Naive thymus-derived CD4-positive, alpha-beta T cell (primary cell): ENCODE measurements at places on chromosomes 13 and 19. TPM values are rescaled to one million over a fixed set of nuclear protein-coding genes. Genes with fewer than 3 reads are reported as not detected.

DNA sequence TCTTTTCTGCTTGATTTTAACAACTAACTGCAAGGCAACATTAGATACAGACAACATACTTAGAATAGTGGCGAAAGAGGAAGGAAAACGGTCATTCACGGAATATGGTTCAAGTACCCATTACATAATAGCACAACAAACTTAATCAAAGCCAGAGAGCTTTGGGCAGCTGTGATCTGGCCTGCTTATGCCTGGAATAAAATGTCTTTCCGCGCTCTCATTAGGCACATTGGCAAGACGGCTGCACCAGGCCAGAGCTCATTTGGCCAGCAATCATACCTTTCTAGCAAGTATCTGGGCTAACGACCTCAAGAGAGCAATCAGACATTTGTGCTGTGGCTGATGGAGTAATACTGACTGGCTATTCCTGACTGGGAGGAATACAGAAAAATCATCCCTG lies 112.8 kb downstream of the NALCN start:
- H3K36me3 ChIP-seq, result no peaks in the 10 kb centered on the region
- no peaks in the 10 kb centered on the region for H3K4me1 ChIP-seq
- no peak overlapping the region for H3K4me3 ChIP-seq
- no peaks in the 10 kb centered on the region for H3K27me3 ChIP-seq
- no peak for DNase-seq

DNA sequence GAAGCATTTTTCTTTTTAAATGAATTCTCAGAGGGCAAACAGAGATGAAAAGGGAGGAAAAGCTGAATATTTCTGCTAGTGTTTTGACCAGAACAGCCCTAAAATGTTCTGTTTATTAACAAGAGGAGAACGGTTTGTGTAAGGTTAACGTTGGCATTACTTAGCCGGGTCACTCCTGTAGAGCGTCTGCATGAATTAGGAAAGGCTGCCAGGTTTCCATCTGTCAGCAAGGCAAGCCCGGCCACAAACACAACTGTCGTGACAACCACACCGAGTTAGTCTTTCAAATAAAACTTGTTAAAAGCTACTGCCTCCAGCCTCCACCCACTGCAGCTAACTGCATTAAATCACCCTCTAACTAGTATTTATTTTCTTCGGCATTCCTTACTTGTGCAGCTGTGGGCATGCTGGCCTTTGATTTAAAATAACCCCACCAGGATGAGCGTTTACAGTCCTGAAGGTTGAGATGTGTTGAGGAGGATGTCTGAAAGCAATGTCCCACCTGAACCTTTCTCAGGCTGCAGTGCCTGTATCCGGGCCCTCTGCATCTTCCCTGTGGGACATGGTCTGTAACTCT lies 527.9 kb downstream of the FGF9 start:
- H3K27ac ChIP-seq, result no peak overlapping the region
- DNase-seq, result no peak
- no peaks in the 10 kb centered on the region for H3K4me1 ChIP-seq
- H3K36me3 ChIP-seq, result no peaks in the 10 kb centered on the region
- no peaks in the 10 kb centered on the region for H3K27me3 ChIP-seq

DNA sequence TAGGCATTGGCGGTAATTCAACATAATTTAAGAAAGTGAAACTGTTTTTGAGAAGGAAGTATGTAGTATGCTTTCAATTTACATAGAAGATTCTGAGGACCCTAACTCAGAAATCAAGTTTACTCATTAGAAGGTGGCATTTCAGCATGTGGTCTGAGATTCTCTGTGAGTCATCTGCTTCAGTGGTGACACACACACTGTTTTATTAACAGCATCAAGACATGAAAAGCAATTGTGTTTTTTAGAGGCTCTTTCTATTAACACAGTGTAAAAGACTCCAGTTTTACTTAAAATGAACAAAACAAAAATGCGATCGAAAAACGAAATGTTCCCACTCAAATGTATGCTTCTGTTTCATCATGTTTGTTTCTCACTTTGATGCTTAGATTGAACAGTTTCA lies 802.1 kb upstream of the SLITRK6 start:
- H3K27me3 ChIP-seq, result no peaks in the 10 kb centered on the region
- no peak overlapping the region for H3K27ac ChIP-seq
- H3K4me1 ChIP-seq, result no peaks in the 10 kb centered on the region
- no peak overlapping the region for H3K4me3 ChIP-seq
- no peak for DNase-seq

DNA sequence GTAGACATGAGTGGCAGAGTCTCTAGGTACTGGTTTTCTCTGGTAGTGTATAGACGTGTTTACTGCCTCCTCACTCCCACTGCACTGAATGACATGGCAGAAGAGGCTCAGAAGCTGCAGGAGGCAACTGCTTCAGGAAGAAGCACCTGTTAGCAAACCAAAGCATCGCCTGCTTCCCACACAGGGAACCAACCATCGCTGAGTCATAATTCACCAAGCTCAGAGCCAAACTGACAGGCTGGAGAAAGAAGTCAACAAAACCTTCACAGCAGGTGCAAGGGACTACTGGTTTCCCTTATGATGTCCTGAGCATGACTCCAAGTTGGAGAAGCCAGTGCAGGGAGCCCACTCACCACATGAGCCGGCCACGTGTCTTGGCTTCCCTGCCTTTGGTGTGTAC lies 69.8 kb downstream of the KCTD12 start:
- no peaks in the 10 kb centered on the region for H3K4me1 ChIP-seq
- no peaks in the 10 kb centered on the region for H3K27me3 ChIP-seq
- no peak overlapping the region for H3K4me3 ChIP-seq
- DNase-seq, result no peak
- no peak overlapping the region for H3K27ac ChIP-seq
- H3K36me3 ChIP-seq, result no peaks in the 10 kb centered on the region

- peak; percentile 67 for DNase-seq
- no peaks in the 10 kb centered on the region for H3K4me1 ChIP-seq
- H3K4me3 ChIP-seq, result peak overlapping the region; percentile 67
- H3K27ac ChIP-seq, result no peak overlapping the region
- no peaks in the 10 kb centered on the region for H3K27me3 ChIP-seq
Observed at GRCh38 chr13:49300739-49301589, 53.2 kb downstream of the CDADC1 start.

DNA sequence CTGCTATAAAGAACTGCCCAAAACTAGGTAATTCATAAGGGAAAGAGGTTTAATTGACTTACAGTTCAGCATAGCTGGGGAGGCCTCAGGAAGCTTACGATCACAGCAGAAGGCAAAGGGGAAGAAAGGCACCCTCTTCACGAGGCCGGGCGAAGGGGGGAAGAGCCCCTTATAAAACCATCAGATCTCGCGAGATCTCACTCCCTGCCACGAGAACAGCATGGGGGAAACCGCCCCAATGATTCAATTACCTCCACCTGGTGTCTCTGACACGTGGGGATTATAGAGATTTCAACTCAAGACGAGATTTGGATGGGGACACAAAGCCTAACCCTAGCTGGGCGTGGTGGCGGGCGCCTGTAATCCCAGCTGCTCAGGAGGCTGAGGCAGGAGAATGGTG lies 42.8 kb downstream of the SLC6A16 start:
- H3K4me1 ChIP-seq, result no peaks in the 10 kb centered on the region
- DNase-seq, result no peak
- H3K36me3 ChIP-seq, result no peaks in the 10 kb centered on the region
- H3K27ac ChIP-seq, result no peak overlapping the region
- no peak overlapping the region for H3K4me3 ChIP-seq
- no peaks in the 10 kb centered on the region for H3K27me3 ChIP-seq

DNA sequence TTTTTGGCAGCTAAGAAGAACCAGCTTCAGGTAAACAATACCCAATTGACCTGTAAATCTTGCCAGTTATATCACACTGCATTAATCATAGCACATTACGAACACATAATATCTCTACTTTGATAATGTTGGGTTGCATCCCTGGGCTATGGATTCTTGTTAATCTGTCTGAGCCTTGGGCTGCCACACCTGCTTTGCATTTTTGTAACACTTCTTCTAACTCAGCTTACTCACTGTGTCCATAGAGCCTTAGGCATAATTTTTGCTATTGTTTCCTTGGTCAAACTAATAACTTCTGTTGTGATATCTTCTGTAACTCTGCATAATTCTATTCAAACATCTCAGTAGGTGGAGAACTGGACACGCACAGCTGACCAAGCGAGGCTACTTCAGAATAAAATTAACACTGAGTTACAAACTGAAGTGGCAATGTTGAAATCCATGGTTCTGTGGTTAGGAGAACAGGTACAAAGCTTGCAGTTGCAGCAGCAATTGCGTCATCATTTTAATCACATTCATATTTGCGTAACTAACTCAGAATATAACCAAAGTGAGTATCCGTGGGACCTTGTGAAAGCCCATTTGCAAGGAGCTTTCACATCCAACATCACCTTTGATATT lies 6.4 kb downstream of the ZNF350 start:
- no peaks in the 10 kb centered on the region for H3K27me3 ChIP-seq
- no peak overlapping the region for H3K27ac ChIP-seq
- H3K4me1 ChIP-seq, result peaks cover 2% of the 10 kb centered on the region
- DNase-seq, result no peak

- H3K4me3 ChIP-seq, result no peak overlapping the region
- H3K27ac ChIP-seq, result no peak overlapping the region
- H3K36me3 ChIP-seq, result no peaks in the 10 kb centered on the region
- no peaks in the 10 kb centered on the region for H3K4me1 ChIP-seq
- DNase-seq, result no peak
- H3K27me3 ChIP-seq, result no peaks in the 10 kb centered on the region
Observed at GRCh38 chr13:82772816-82773215, 1109.5 kb downstream of the SLITRK1 start.

DNA sequence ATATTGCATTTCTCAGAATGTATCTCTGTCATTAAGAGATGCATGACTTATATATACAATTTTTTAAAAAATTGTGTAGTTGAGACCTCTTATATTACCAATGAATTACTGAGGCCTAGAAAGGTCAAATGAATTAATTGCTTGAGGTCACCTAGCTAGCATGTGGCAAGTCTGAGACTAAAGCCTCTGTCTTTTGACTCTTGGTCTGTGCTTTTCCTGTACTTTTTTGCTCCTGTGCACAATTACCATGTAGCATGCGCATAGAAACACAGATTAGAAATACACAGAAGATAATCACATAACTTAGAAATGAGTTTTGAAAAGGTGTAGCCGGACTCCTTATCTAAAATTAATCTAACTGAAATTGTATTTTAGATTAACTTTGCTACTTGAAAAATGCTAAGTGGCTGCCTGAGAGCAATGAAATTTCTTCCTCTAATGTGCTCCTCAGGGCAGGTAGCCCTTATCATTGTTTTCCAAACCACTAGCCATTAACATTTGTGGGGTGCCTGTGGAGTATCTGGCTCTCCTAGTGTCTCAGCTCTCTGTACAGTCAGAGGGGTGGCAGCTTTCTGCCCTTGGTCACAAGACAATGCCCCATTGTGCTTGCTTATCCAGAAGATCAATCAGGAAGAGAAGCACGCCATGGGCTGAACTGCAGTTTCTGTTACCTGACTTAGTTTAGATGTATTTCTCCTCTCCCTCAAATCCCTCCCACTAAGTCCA lies 119.6 kb downstream of the RFC3 start:
- no peaks in the 10 kb centered on the region for H3K27me3 ChIP-seq
- H3K4me3 ChIP-seq, result no peak overlapping the region
- no peaks in the 10 kb centered on the region for H3K4me1 ChIP-seq

- no peaks in the 10 kb centered on the region for H3K27me3 ChIP-seq
- H3K27ac ChIP-seq, result peak overlapping the region; percentile 5
- peak; percentile 54 for DNase-seq
- H3K4me3 ChIP-seq, result peak overlapping the region; percentile 33
Observed at GRCh38 chr13:84137292-84137691, 255.0 kb upstream of the SLITRK1 start.

GRCh38 chr13:55361141-55361540 lies 1779.6 kb upstream of the PRR20A start:
- no peaks in the 10 kb centered on the region for H3K4me1 ChIP-seq
- no peaks in the 10 kb centered on the region for H3K27me3 ChIP-seq
- H3K27ac ChIP-seq, result no peak overlapping the region
- H3K36me3 ChIP-seq, result no peaks in the 10 kb centered on the region
- no peak for DNase-seq

DNA sequence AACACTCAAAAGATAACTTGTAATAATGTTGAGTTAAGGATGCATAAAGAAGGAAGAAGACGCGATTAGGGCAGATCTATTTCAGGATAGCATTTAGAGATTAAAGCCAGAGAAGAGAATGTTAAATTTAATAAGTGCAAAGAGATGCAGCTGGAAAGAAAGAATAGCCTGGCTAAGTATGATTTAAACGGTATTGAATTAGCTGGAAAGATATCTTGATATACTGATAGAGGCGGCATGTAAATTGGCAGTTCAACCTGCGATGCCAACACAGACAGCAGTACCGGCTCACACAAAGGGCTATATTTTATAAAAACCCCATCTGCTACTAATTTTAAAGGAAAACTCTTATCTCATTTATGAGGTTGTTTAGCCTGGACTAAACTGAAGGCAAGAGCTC lies 121.4 kb downstream of the ENOX1 start:
- no peak overlapping the region for H3K4me3 ChIP-seq
- H3K4me1 ChIP-seq, result no peaks in the 10 kb centered on the region
- H3K27ac ChIP-seq, result no peak overlapping the region
- H3K36me3 ChIP-seq, result no peaks in the 10 kb centered on the region
- DNase-seq, result no peak

DNA sequence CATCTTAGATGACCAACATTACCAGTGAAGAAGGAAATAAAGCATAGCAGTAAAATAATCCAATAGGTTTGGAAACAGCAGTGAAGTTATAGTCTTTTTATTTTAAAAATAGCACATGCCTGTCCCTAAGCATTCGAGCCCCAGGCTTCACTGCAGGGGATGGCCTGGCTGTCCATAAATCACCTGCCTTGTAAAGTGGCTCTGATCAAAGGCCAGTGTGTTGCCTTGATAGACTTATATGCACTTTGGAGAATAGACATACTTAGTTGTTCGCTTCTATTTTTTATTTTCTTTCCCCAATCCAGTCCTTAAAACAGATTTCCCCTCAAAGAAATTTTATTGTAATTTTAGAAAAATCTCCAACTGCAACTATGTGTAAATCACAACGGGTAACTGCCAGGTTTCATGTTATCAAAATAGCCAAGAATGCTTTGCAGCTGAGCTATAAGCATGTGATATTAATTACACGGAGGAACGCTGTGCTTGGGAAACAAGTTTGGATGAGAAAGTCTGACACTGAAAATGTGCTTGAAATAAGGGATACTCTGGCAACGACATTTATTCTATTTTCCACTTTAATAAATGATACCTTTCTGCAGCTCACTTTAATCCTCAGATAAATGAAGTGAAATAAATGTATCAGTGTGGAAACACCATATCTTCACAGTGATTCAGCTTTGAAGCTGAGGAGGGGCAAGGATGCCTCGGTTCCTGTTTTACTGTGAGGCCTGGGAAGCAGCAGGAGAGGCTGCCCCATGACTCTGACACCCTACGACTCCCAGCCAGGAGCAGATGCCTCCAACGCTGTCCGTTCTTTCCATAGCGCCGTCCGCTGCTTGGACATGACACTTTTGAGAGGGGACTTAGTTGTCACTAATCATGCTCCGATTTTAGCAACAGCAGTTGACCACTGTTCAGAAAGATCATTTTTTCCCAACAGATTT lies 5.5 kb upstream of the METTL21C start:
- no peak overlapping the region for H3K27ac ChIP-seq
- no peaks in the 10 kb centered on the region for H3K36me3 ChIP-seq
- no peak overlapping the region for H3K4me3 ChIP-seq
- no peak for DNase-seq
- H3K4me1 ChIP-seq, result no peaks in the 10 kb centered on the region

Gene ZNF628
- 0.07 TPM for polyA plus RNA-seq

Gene DNASE2
- polyA plus RNA-seq, result 52.9 TPM

Gene CGB5
- not detected for polyA plus RNA-seq

Gene SELENOV
- not detected for polyA plus RNA-seq

Gene CCNE1
- 2.6 TPM for polyA plus RNA-seq

Gene KLK7
- not detected for polyA plus RNA-seq
